ENCODE measurements at places on chromosomes 6 and 20.

GRCh38 chr6:101543796-101544195 is 150.3 kb downstream of the GRIK2 start:
- H3K27ac ChIP-seq: no peak overlapping the region
- DNase-seq: no peak
- H3K4me3 ChIP-seq: no peak overlapping the region
- no peaks in the 10 kb centered on the region for H3K36me3 ChIP-seq

GRCh38 chr6:168906391-168906790 is 347.3 kb downstream of the THBS2 start:
- no peak for DNase-seq
- H3K36me3 ChIP-seq: no peaks in the 10 kb centered on the region
- no peak overlapping the region for H3K4me3 ChIP-seq
- H3K27ac ChIP-seq: no peak overlapping the region
- no peaks in the 10 kb centered on the region for H3K27me3 ChIP-seq
- peaks cover 15% of the 10 kb centered on the region for H3K4me1 ChIP-seq

- H3K27me3 ChIP-seq: peaks cover 57% of the 10 kb centered on the region
- DNase-seq: no peak
- no peak overlapping the region for H3K4me3 ChIP-seq
Observed at GRCh38 chr20:58788896-58789544, 61.7 kb downstream of the GNAS-AS1 start.

- H3K4me1 ChIP-seq: no peaks in the 10 kb centered on the region
- H3K27me3 ChIP-seq: no peaks in the 10 kb centered on the region
- no peaks in the 10 kb centered on the region for H3K36me3 ChIP-seq
- H3K27ac ChIP-seq: no peak overlapping the region
Observed at GRCh38 chr6:13216236-13217014, 111.9 kb downstream of the TBC1D7 start.

DNA sequence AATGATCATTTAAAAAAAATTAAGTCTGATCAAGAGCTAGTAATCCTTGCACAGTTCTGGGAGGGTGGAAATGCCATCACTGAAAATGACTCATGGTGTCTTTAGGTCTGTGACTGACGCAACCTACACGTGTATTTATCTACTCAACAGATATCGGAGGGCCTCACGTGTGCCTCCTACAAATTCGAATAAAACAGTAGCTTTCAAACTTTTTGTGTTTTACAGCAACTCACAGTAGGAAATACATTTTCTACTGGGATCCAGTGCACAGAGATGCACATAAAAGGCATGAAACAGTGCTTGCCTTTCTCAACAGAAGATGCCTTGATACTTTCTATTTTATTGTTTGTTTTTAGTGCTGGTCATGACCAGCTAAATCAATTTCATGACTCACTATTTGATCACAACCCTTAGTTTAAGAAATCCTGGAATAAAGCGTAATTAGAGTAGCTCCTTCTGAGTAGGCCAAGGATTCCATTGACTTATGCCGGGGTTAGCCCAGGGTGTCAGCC is 210.0 kb upstream of the SNX9 start:
- H3K27ac ChIP-seq: peak overlapping the region; percentile 70
- H3K27me3 ChIP-seq: no peaks in the 10 kb centered on the region
- H3K36me3 ChIP-seq: no peaks in the 10 kb centered on the region
- DNase-seq: peak; percentile 96
- H3K4me3 ChIP-seq: peak overlapping the region; percentile 47

DNA sequence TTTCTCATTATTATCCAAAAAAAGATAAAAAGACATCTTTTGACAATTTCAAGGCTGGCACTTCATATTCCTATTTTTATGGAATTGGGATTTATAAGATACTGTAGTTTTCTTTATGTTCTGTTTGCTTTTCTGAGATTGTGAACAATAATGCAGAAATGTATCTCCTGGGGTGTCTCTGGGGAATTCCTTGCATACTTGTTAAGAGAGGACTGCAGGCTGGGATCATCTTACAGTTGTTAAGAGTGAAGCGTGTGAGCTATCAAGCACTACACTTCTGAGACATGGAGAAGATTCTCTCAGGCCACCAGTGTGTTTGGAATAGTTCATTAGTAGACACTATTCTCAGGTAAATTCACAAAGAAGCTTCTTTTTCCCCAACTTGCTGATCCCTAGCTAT is 963.3 kb upstream of the GJE1 start:
- DNase-seq: peak; percentile 71
- H3K4me1 ChIP-seq: peaks cover 6% of the 10 kb centered on the region
- no peak overlapping the region for H3K27ac ChIP-seq
- H3K36me3 ChIP-seq: no peaks in the 10 kb centered on the region
- no peaks in the 10 kb centered on the region for H3K27me3 ChIP-seq

DNA sequence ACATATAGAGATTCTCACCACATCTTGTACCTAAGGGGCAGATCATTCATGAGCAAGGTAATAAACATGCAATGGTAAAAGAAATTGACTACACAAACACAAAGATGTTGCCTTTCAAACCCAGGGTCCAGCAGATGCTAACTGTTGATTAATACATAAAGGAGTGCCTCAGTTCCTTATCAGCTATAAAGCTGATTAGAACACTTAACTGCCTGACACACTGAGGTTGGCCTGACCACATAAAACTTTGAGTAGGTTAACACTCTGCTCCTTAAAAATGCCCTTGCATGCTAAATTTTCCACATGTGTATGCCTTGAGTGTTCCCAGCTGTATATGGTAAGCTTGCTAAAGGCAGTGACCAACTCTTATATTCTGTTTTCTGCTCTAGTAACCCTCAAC is 14.9 kb downstream of the CRISP2 start:
- no peaks in the 10 kb centered on the region for H3K4me1 ChIP-seq
- no peak overlapping the region for H3K27ac ChIP-seq
- no peak for DNase-seq
- no peaks in the 10 kb centered on the region for H3K36me3 ChIP-seq

DNA sequence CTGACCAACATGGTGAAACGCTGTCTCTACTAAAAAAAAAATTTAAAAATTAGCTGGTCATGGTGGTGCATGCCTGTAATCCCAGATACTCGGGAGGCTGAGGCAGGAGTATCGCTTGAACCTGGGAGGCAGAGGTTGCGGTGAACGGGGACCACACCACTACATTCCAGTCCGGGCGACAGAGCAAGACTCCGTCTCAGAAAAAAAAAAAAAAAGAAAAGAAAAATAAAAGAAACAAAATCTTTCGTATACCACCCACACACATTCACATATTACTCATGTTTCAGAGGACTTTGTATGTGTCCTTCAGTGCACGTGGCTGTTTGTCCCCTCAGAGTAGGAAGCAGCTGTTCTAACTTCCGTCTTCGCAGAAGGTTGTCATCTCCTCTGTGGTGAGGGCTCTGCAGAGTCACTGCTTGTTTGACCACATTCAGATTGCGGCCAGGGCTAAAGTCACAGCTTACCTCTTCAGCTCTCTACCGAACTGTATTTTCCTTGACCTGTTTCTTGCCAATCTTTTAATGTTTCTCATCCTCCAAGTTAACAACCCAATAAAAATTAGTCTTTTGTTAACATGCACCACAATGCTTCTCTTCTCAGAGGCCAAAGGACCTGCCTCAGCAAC is 36.6 kb upstream of the HIVEP1 start:
- H3K27me3 ChIP-seq: no peaks in the 10 kb centered on the region
- no peaks in the 10 kb centered on the region for H3K36me3 ChIP-seq
- H3K4me1 ChIP-seq: peaks cover 30% of the 10 kb centered on the region
- DNase-seq: no peak

GRCh38 chr6:140566781-140567277 is 1192.4 kb upstream of the CITED2 start:
- no peak for DNase-seq
- H3K4me3 ChIP-seq: no peak overlapping the region
- H3K27me3 ChIP-seq: no peaks in the 10 kb centered on the region
- H3K27ac ChIP-seq: peak overlapping the region; percentile 78
- H3K4me1 ChIP-seq: peaks cover 29% of the 10 kb centered on the region

DNA sequence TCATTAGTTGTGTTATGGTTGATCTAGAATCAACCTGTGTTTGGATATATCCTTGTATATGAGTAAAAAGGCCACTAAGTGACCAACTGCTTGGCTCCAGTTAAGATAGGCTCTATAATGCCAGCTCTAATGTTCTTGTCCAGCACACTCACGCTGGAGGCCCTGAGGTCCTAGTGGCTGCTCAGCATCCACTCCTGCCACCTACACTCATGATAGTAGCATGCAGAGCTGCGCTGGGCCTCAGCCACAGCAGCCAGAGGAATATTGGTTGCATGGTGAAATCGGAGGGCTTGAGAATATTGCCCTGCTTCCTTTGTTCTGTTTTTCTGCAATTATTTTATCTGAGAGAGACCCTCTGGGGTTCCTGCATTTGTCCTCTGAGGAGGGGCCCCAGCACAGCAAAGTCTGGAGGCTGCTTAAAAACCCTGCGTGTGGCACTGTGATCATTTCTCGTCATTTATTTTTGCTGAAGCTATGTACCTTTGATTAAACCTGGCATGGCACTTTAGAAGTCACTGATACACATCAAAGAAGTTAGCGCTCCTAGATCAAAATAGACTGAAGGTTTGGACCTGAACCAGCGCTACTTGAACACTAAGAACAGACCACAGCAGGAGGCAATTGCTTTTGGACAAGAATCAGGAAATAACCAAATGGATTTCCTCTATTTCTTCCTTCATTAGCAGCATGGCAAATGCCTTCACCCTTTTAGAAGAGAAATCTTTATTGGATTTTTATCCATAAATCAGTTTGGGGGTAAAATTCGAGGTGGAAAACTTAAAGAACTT is 398.4 kb upstream of the ID4 start:
- H3K4me1 ChIP-seq: no peaks in the 10 kb centered on the region
- no peaks in the 10 kb centered on the region for H3K27me3 ChIP-seq
- H3K27ac ChIP-seq: no peak overlapping the region
- no peaks in the 10 kb centered on the region for H3K36me3 ChIP-seq
- DNase-seq: no peak

DNA sequence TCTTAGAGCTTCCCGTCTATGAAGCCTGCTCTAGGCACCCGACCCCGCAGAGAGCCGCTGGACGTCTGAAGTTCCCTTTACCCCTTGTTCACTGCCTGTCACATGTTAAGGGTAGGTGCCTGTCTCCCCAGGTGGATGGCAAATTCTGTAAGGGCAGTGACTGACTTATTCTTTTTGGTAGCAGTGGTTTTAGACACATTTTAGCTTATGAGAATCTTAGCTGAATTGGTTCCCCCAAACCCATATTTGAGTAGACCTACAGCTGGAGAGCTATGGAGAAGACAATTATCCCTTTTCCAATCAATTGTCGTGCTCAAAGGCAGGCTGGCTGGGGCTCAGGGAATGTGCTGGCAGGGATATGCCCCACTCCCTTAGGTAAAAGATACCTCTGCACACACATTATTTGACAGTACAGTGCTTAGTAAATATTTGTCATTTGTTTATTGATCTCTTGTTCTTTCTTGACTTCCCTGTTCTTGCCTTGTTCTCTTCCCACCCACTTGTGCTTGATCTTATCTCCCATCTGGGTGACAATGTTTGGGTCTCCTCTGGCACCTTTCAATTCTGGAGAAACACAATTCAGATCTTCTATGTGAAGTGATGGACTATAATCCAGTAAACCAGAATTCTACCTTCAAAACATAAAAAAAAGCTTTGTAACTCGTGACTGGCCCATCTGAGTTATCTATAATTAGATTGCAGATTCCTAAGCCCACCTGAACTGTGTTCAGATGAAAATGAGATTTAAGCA is 114.3 kb upstream of the SLC2A12 start:
- no peak for DNase-seq
- no peak overlapping the region for H3K4me3 ChIP-seq
- peaks cover 30% of the 10 kb centered on the region for H3K36me3 ChIP-seq
- peaks cover 15% of the 10 kb centered on the region for H3K4me1 ChIP-seq

DNA sequence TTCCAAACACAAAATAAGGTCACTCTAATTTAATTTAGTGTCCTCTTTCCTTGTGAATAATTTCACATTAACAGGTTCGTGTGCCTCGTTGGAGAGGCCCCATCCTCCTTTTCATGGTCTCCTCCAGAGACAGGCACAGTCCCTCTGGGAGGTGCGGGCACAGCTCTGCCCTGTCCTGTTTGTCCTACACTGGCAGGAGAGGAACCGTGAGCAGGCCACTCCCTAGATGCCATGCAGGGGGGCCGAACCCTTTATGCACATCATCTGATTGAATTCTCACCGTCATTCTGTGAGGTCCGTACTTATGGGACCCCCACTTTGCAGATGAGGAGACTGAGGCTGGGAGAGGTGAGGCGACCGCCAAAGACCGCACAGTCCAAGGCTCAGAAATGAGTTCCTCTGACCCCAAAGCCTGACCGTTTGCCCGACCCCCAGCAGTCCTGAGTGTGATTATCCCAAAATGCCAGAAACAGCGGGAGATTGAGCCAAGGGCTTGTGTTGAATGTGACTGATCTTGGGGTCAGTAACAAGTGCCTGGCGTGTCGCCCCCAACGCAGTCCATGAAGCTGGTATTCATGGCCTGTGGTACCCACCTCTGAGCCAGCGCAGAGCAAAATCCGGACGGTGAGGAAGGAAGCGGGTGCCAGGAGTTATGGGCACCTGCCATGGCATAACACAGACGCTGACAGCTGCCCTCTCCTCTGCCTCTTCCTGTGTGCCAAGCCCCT is 43.5 kb downstream of the PMEPA1 start:
- DNase-seq: peak; percentile 62
- no peak overlapping the region for H3K27ac ChIP-seq
- no peak overlapping the region for H3K4me3 ChIP-seq
- no peaks in the 10 kb centered on the region for H3K27me3 ChIP-seq

DNA sequence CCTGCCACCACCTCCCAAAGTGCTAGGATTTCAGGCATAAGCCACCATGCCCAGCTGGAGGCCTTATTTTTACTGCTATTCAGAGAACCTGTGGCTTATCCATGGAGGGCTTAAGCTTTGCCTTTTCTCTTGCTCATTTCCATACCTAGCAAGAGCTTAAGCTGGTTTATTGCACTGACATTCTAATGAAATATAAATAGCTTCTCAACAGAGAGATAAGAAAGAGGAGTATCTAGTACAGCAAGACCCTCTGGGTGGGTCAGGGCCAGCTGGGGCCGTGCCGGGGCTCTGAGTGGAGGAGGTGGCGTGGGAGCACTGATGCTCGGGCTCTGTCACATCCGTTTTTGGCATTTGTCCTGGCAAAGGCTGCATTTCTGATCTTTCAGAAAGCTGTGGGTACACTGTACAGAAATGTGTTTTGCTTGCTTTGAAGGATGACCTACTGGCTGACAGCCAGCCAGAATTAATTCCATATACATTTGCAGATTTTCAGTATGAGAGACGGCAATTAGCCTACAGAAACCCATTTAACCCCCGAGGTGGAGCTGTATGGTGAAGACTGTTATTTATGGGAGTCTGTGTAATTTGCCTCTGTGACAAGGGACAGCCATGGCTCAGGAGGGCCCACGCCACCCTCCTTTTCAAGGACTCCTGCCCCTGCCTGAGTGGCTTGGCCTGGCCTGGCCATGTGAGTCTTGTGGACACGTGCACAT is 181.6 kb upstream of the AKAP12 start:
- no peak for DNase-seq
- peaks cover 24% of the 10 kb centered on the region for H3K4me1 ChIP-seq
- peaks cover 4% of the 10 kb centered on the region for H3K36me3 ChIP-seq
- peak overlapping the region; percentile 89 for H3K27ac ChIP-seq
- no peaks in the 10 kb centered on the region for H3K27me3 ChIP-seq
- H3K4me3 ChIP-seq: no peak overlapping the region

- no peak overlapping the region for H3K27ac ChIP-seq
- no peak overlapping the region for H3K4me3 ChIP-seq
- H3K27me3 ChIP-seq: no peaks in the 10 kb centered on the region
Observed at GRCh38 chr20:37154684-37155298, 24.3 kb upstream of the RPN2 start.

- peaks cover 25% of the 10 kb centered on the region for H3K4me1 ChIP-seq
- no peak for DNase-seq
- no peaks in the 10 kb centered on the region for H3K27me3 ChIP-seq
- no peaks in the 10 kb centered on the region for H3K36me3 ChIP-seq
- H3K27ac ChIP-seq: no peak overlapping the region
- peak overlapping the region; percentile 15 for H3K4me3 ChIP-seq
Observed at GRCh38 chr6:126812651-126813050, 305.8 kb upstream of the RSPO3 start.

Data from osteoblast (primary cell).